Epithelial cell of proximal tubule (primary cell): ENCODE measurements at places on chromosomes 4 and X. TPM values are rescaled to one million over a fixed set of nuclear protein-coding genes. Genes with fewer than 3 reads are reported as not detected.

- DNase-seq, result no peak
These were observed 43.2 kb downstream of the RGS12 start for GRCh38 chr4:3335982-3336381.

- peak; percentile 87 for DNase-seq
These were observed 296.2 kb downstream of the INPP4B start for GRCh38 chr4:142549726-142550463.

DNA sequence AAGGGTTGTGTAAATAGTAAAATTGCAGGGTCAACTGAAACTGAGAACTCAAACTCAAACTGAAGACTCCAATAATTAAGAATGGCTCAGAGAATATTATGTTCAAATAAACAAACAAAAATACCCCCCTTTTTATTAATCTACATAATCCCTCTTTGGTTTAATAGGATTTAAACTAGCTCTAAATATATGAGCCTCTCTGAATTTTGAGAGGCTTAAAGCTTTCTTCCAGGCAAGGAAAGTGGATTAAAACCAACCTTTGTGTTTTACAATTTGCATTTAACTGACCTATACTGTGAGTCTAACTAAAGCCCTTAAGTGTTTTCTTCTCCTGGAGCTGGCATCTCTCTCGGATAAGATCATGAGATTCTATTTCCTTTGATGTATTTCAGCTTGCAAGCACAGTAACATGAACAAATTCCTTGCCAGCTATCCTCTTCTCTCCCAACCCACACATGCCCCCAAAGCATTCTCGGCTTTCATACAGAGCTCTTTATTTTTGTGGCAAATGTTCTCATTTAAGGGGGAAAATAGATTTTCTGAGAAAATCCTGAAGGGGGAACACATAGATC lies 1310.8 kb upstream of the AGA start:
- no peak for DNase-seq

GRCh38 chr4:8301851-8302730 lies 32.5 kb downstream of the HTRA3 start:
- DNase-seq, result no peak

DNA sequence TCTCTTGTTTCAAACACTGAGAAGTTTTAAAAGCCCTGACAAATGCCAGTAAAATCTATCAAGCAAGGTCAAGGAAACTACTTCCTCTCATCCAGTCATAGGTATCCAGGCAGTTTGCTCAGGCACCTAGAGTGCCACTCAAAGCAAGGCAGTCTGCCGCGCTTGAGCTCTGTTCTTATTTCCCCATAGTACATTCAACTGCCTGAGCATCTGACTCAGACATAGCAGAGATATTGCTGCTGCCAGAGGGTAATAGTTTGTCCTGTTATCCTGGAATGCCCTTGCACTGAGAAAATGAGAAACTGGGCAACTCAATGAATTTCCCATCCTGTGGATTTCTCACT lies 16.1 kb upstream of the ATP8A1 start:
- DNase-seq, result peak; percentile 82

- no peak for DNase-seq
These were observed 438.2 kb upstream of the PCDH7 start for GRCh38 chr4:30281986-30282385.

DNA sequence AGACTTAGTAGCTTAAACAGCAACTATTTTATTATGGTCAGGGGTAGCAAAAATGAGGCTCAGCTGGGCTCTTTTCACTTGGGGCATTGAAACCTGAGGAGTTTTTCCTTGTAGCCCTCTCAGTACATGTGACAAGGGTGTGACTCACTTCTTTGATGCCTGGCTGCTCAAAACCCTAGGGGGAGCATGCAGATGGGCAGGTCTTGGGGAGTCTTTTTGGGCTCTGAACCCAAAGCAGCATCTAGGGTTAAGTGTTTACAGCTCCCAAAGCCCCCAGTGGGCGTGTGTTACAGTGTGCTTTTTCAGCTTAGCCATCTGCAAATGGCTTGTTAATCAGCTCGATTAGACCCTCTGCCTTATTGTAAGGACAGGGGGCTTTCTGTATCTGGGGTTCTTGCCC lies 1752.7 kb downstream of the PCDH7 start:
- no peak for DNase-seq

DNA sequence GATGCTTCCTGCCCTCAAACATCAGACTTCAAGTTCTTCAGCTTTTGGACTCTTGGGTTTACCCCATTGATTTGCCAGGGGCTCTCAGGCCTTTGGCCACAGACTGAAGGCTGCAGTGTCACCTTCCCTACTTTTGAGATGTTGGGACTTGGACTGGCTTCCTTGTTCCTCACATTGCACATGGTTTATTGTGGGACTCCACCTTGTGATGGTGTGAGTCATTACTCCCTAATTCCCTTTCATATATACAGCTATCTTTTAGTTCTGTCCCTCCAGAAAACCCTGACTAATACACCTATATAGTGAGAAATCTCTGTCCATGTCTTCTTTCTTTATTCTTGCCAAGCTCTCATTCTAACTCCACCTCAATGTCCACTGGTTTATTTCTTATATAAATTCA lies 736.9 kb upstream of the HS3ST1 start:
- no peak for DNase-seq

- no peak for DNase-seq
These were observed 12.4 kb downstream of the PLP1 start for GRCh38 chrX:103789004-103789403.

DNA sequence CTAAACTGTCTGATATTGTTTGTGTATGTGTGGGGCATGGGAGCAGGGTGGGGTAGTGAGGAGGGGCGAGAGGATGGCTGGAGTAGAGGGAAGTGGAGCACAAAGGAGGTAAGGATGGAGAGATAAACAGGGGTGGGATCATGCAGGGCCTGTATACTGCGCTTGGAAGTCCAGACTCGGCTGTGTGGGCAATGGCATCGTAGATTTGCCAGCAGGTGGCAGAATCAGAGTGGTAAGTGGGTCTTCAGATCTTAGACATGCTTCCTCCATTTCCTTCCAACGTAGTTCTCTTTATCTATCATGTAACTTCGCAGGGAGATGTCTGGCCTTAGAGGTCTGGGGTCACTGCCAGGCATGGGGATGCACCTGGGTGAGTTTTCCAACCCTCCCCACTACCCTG lies 155.5 kb downstream of the PDGFRA start:
- DNase-seq, result no peak

The GPR50 gene
- total RNA-seq, result not detected in 2 replicates

The TEX11 gene
- not detected in 2 replicates for total RNA-seq
